Aortic smooth muscle cell (primary cell): ENCODE measurements at places on chromosomes 3 and 15. TPM values are rescaled to one million over a fixed set of nuclear protein-coding genes. Genes with fewer than 3 reads are reported as not detected.

The CP gene
- total RNA-seq: 17.2 and 63.3 TPM in 2 replicates

The PYGO1 gene
- 4.4 and 7.0 TPM in 2 replicates for total RNA-seq

The EPHA6 gene
- 0.13 TPM in 1 of 2 replicates, not detected in the other for total RNA-seq

The FANCI gene
- 18.8 and 32.9 TPM in 2 replicates for total RNA-seq

The KLHL40 gene
- total RNA-seq: not detected in 2 replicates

The TRPC1 gene
- total RNA-seq: 28.4 and 32.4 TPM in 2 replicates

The C15orf61 gene
- 2.3 and 2.6 TPM in 2 replicates for total RNA-seq

The RAD54L2 gene
- 11.8 and 13.3 TPM in 2 replicates for total RNA-seq

The BAHD1 gene
- total RNA-seq: 5.4 and 7.0 TPM in 2 replicates

The SLCO2A1 gene
- not detected in 2 replicates for total RNA-seq

The MASP1 gene
- 1.2 and 6.2 TPM in 2 replicates for total RNA-seq

The FILIP1L gene
- 14.0 and 32.1 TPM in 2 replicates for total RNA-seq

The A4GNT gene
- not detected in 2 replicates for total RNA-seq

The KCNH8 gene
- not detected in 2 replicates for total RNA-seq

The PSMD6 gene
- 105 and 108 TPM in 2 replicates for total RNA-seq

The CLRN1 gene
- not detected in 2 replicates for total RNA-seq

The GPR149 gene
- total RNA-seq: not detected in 2 replicates

The C3orf85 gene
- not detected in 2 replicates for total RNA-seq

The SUSD5 gene
- 4.8 and 6.1 TPM in 2 replicates for total RNA-seq

The KLF15 gene
- total RNA-seq: 2.9 and 3.2 TPM in 2 replicates

The LRRC3B gene
- not detected in 2 replicates for total RNA-seq

The STXBP5L gene
- total RNA-seq: not detected in 2 replicates

The APOD gene
- total RNA-seq: 0.13 TPM in 1 of 2 replicates, not detected in the other

The LINGO1 gene
- total RNA-seq: under 0.01 TPM in 2 replicates

The CLSTN2 gene
- total RNA-seq: 2.2 and 3.0 TPM in 2 replicates

The OR5H6 gene
- total RNA-seq: not detected in 2 replicates

The CADM2 gene
- 0.12 TPM in 1 of 2 replicates, not detected in the other for total RNA-seq

The TMEM212 gene
- not detected in 2 replicates for total RNA-seq

The SPCS1 gene
- total RNA-seq: 51.5 and 52.5 TPM in 2 replicates

The PLIN1 gene
- 0.12 and 0.26 TPM in 2 replicates for total RNA-seq

The CTXN2 gene
- total RNA-seq: not detected in 2 replicates

The FBXL2 gene
- 8.2 and 12.9 TPM in 2 replicates for total RNA-seq

The RBPMS2 gene
- total RNA-seq: under 0.01 TPM in 1 of 2 replicates, not detected in the other

The SI gene
- not detected in 2 replicates for total RNA-seq

The STAB1 gene
- total RNA-seq: 2.5 and 6.5 TPM in 2 replicates

The IFT80 gene
- total RNA-seq: 54.0 and 54.2 TPM in 2 replicates

The PLSCR5 gene
- not detected in 2 replicates for total RNA-seq

The SLC12A8 gene
- 1.3 and 2.6 TPM in 2 replicates for total RNA-seq

The PLSCR2 gene
- total RNA-seq: 0.40 TPM in 1 of 2 replicates, not detected in the other

The BOC gene
- 2.3 and 5.0 TPM in 2 replicates for total RNA-seq

The RBM15B gene
- 20.4 and 21.9 TPM in 2 replicates for total RNA-seq

The PGBD4 gene
- total RNA-seq: 2.2 and 2.4 TPM in 2 replicates

The CHMP2B gene
- total RNA-seq: 18.5 and 23.9 TPM in 2 replicates

The FGF7 gene
- total RNA-seq: 14.1 and 17.7 TPM in 2 replicates

The IL5RA gene
- not detected in 2 replicates for total RNA-seq

The LAMB2 gene
- 648 and 801 TPM in 2 replicates for total RNA-seq

The FAM81A gene
- 0.13 and 0.25 TPM in 2 replicates for total RNA-seq

The TMEM207 gene
- not detected in 2 replicates for total RNA-seq

The PLA2G4D gene
- total RNA-seq: not detected in 2 replicates

The SMCO1 gene
- total RNA-seq: not detected in 2 replicates

The TMCC1 gene
- total RNA-seq: 12.8 and 14.8 TPM in 2 replicates

The SEC62 gene
- total RNA-seq: 62.1 and 65.7 TPM in 2 replicates

The AGTR1 gene
- 0.37 and 0.40 TPM in 2 replicates for total RNA-seq
